Kasumi-1 (cell line): ENCODE measurements at places on chromosomes 12 and 14.

DNA sequence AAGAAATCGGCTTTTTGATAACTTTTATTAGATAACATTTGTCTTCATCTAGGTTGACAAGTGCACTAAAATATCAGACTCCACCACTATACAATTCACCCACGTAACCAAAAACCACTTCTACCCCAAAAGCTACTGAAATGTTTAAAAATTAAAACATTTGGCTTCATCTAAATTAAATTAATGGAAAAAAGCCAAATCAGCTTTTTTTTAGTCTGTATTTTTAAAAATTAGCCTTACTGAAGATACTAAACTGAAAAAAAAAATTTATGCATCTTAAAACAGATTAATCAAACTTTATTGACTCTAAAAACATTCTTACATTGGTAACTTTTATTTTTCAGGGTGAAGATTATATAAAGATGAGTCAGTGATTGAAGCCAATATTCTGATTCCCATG lies 30.0 kb downstream of the CREBL2 start:
- no peak for DNase-seq

DNA sequence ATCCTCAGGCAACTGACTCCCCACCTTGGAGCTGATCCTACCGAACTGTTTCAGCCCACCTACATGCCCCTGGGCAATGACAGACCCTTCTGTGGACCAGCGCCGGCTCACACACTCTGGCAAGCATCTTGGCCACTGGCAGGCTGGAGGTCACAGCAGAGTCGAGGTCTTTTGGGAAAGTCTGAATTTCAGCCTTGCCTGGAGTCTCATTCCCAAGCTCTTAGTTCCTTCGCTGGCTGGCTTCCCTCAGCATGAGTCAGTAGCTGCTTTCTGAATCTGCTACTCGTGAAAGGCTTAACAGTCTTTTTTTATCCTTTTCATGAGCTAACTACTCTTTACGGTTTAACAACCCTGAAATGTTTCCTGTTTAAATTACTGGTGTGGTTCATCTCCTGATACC lies 44.5 kb downstream of the ASCL4 start:
- no peak for DNase-seq

DNA sequence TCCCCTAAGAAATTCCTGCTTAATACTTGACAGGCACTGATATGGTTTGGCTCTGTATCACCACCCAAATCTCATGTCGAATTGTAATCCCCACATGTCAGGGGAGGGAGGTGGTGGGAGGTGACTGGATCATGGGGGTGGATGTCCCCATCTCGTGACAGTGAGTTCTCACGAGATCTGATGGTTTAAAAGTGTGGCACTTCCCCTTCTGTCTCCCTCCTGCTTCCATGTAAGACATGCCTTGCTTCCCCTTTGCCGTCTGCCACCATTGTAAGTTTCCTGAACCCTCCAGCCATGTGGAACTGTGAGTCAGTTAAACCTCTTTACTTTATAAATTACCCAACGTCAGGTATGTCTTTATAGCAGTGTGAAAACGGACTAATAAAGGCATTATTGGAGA lies 198.0 kb downstream of the FOXN3 start:
- no peak for DNase-seq

DNA sequence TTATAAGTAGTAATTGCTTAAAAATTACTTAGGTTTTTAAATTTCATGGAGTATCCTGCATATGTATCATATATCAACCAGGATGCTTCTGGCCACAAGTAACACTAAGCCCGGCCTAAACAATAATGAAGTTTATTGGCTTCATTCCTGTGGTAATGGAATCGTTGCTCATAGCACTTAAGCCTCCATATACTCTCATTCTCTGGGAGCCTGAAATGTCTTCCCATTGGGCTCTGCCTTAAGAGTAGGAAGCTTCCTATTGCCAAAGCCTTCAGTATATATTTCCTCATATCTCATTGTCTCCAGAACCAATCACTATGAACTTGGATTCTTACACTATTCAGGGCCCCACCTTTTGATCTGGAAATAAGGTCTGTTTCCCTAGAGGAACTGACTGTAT lies 83.8 kb upstream of the DNM1L start:
- no peak for DNase-seq

DNA sequence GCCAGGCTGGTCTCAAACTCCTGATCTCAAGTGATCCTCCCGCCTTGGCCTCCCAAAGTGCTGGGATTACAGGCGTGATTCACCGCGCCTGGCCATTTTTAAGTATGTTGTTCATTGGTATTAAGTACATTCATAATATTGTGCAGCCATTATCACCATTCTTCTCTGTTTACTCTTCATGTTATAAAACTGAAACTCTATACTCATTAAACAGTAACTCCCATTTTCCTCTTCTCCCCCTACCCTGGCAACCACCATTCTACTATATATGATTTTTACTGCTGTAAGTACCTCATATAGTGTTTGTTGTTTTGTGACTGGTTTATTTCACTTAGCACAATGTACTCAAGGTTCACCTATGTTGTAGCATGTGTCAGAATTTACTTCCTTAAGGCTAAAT lies 23.1 kb downstream of the METAP2 start:
- DNase-seq: no peak

DNA sequence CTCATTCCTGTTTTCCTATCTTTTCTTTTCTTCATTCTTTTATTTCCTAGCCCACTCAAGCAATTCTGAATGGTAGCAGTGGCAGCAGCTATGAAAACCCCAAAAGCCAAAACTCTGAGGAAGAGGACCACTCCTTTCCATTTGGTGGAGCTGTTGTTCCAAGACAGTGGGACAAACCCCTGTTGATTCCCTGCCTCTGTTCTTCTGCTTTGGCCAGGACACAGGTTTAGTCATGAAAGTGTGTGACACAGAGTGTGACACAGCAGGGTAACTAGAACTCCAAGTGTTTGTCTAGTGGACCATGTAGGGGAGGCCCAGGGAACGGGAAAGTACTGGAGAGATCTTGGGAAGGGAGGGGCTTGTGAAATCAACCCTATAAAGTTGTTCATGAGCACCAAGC lies 71.1 kb downstream of the PTCSC3 start:
- DNase-seq: peak; percentile 29
